ENCODE measurements at places on chromosomes 6 and 20. TPM values are rescaled to one million over a fixed set of nuclear protein-coding genes. Genes with fewer than 3 reads are reported as not detected.

TREM2 gene
- 119 TPM for total RNA-seq

MEA1 gene
- total RNA-seq: 67.8 TPM

CTAGE9 gene
- not detected for total RNA-seq

SIRPB1 gene
- total RNA-seq: 9.8 TPM

DDO gene
- 2.4 TPM for total RNA-seq

PRSS16 gene
- 2.5 TPM for total RNA-seq

COL9A3 gene
- 6.3 TPM for total RNA-seq

PAX1 gene
- not detected for total RNA-seq

FLRT3 gene
- total RNA-seq: 11.9 TPM

Data from omental fat pad (tissue), 4 donors.